ENCODE measurements at places on chromosomes 1 and 21. TPM values are rescaled to one million over a fixed set of nuclear protein-coding genes. Genes with fewer than 3 reads are reported as not detected.
A peak's percentile ranks its signal among the peaks of the same experiment; 100 is the strongest.

GRCh38 chr1:214566158-214567104, 15.0 kb upstream of the PTPN14 start:
- H3K4me3 ChIP-seq: no peak overlapping the region
- no peak overlapping the region for H3K27ac ChIP-seq
- no peaks in the 10 kb centered on the region for H3K27me3 ChIP-seq
- DNase-seq: no peak
- peaks cover 1% of the 10 kb centered on the region for H3K4me1 ChIP-seq
- no peaks in the 10 kb centered on the region for H3K36me3 ChIP-seq

The OR2T11 gene
- not detected for total RNA-seq

DNA sequence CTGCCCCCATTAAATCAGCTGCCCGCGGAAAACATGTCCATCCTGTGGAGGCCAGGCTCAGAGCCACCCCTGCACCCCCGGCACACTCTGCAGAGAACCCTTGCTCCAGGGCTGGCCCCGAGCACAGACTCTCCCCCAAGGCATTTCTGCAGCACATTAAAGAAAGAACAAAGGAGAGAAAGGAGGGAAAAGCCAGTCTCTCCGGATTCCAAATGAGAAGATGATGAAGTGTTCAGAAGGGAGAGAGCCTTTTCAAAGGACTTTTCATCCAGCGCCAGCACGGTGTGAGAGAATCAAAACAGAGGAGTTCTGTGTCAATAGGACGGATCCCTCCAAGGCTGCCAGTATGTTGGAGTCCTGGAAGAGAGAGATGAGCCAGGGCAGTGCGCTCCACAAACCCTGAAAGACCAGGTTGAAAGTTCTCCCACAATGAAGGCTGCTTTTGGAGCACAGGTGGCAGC, 498.3 kb downstream of the NPHP4 start:
- no peak for DNase-seq
- peaks cover 5% of the 10 kb centered on the region for H3K27me3 ChIP-seq
- H3K27ac ChIP-seq: no peak overlapping the region
- no peaks in the 10 kb centered on the region for H3K4me1 ChIP-seq
- no peak overlapping the region for H3K4me3 ChIP-seq

- H3K4me1 ChIP-seq: peaks cover 21% of the 10 kb centered on the region
- no peaks in the 10 kb centered on the region for H3K27me3 ChIP-seq
- no peaks in the 10 kb centered on the region for H3K36me3 ChIP-seq
- no peak for DNase-seq
Measured at GRCh38 chr1:230215529-230215928, 148.5 kb downstream of the GALNT2 start.

DNA sequence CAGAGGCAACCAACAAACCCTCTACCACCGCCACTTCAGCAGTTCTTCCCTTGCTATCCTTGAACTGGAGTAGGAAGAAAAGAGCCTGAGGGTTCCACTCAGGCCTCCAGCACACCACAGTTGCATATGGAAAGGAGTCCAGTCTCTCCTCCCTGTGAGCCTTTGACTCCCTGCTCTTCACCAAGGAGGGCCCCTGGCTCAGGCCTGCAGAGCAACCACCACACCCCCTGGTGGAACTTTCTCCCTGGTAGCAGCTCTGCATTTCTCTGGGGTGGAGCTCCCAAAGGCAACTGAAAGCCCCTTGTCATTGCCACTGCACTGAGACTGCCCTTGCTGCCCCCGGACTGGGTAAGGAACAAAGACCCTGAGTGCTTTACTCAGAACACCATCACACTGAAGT, 1021.5 kb upstream of the ADGRL2 start:
- no peak overlapping the region for H3K27ac ChIP-seq
- peaks cover 5% of the 10 kb centered on the region for H3K4me1 ChIP-seq
- H3K36me3 ChIP-seq: no peaks in the 10 kb centered on the region
- H3K27me3 ChIP-seq: no peaks in the 10 kb centered on the region
- H3K4me3 ChIP-seq: no peak overlapping the region

- no peaks in the 10 kb centered on the region for H3K4me1 ChIP-seq
- H3K4me3 ChIP-seq: no peak overlapping the region
- H3K27me3 ChIP-seq: peaks cover 19% of the 10 kb centered on the region
- peak overlapping the region; percentile 24 for H3K27ac ChIP-seq
- no peaks in the 10 kb centered on the region for H3K36me3 ChIP-seq
Measured at GRCh38 chr1:110647254-110647891, 27.4 kb downstream of the KCNA3 start.

DNA sequence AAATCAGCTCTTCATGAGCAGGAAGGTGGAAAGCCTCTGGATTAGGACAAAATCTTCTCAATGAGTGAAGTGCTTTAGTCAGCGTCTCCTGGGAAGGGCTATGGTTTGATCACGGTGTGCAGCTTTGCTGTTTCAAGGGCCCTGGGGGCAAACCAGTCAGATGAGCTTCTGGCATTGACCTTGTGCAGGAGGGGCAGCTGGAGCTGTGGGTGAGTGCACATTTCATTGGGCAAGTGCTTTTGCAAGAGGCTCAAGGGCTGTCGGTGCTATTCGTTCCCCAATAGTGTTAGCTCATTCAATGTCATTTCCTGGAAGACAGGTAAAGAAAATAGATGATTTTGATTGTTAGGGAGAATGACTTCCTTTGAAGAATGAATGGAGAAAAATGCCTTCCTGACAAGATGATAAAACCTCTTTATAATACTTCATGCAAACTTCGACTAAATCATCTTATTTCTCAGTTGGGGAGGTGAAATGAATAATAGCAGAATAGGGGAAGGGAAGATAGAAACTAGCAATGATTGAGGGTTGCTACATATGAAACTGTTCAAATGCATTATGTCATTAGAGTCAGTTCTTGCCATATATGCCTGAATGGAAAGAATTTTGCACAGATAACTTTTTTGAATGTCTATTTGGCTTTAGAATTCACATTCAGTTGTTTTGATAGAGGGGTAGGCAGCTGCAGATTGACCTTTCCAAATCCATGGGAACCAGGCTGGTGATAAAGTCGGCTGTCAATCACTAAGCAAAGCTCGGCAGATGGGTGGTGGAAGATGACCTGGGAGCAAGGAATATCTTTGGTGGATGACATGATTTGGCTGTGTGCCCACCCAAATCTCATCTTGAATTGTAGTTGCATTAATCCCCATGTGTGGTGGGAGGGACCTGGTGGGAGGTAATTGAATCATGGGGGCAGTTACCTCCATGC, 12.9 kb upstream of the DISC1 start:
- no peaks in the 10 kb centered on the region for H3K36me3 ChIP-seq
- DNase-seq: no peak
- H3K27me3 ChIP-seq: peaks cover 6% of the 10 kb centered on the region
- H3K4me3 ChIP-seq: no peak overlapping the region
- no peaks in the 10 kb centered on the region for H3K4me1 ChIP-seq

- H3K36me3 ChIP-seq: no peaks in the 10 kb centered on the region
- DNase-seq: peak; percentile 69
- H3K4me3 ChIP-seq: no peak overlapping the region
- no peak overlapping the region for H3K27ac ChIP-seq
- peaks cover 6% of the 10 kb centered on the region for H3K4me1 ChIP-seq
Measured at GRCh38 chr21:45386728-45387371, 18.1 kb upstream of the COL18A1 start.

DNA sequence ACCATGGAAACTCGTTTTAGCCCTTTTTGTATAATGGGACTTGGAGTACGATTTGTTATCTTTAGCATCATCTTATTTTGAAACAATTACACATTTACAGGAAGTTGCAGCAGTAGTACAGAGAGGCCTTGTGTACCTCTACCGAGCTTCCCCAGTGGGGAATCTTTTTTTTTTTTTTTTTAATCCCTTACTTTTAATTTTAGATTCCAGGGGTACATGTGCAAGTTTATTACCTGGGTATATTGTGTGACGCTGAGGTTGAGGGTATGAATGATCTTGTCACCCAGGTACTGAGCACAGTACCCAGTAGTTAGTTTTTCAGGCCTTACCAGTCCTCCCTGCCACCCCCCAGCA, 45.9 kb downstream of the HHAT start:
- DNase-seq: no peak
- no peak overlapping the region for H3K4me3 ChIP-seq
- H3K27me3 ChIP-seq: no peaks in the 10 kb centered on the region

- no peak overlapping the region for H3K4me3 ChIP-seq
- no peak for DNase-seq
- no peaks in the 10 kb centered on the region for H3K4me1 ChIP-seq
- H3K27me3 ChIP-seq: no peaks in the 10 kb centered on the region
Measured at GRCh38 chr1:215052256-215053015, 30.1 kb upstream of the KCNK2 start.

The MMEL1 gene
- 0.93 TPM for total RNA-seq

The DNAJC28 gene
- total RNA-seq: 3.8 TPM

DNA sequence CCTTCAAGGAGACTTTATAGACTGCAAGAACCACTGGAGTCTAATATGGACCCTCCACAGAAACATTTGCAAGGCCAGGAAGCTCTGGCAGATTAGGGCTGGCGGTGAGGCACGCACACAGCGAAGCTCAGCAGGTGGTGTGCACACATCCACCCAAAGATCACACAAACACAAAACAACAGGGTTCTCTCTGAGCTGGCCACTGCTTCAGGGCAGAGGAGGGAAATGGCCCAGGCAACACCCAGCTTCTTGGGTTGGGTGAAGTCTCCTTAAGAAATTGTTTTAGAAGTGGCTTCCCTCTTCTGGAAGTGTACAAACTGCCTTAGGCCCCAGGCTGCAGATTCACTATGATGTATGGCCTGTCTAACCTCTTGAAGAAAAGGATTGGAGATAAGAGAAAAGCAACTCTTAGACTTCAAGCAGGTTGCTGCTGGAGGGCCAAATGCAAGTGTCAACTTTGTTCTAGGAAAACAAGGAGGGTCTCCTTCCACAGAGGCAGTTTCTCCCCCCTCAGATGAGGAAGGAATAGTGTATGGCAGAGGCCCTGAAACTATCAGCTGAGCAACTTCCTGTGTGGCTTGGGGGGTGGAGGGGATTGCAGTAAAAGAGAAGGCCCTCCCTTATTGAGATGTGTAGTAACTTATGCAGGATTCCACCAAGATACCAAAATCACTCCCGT, 2.0 kb downstream of the RCSD1 start:
- no peak for DNase-seq
- no peak overlapping the region for H3K4me3 ChIP-seq
- H3K27ac ChIP-seq: no peak overlapping the region
- H3K27me3 ChIP-seq: peaks cover 72% of the 10 kb centered on the region
- H3K36me3 ChIP-seq: no peaks in the 10 kb centered on the region

DNA sequence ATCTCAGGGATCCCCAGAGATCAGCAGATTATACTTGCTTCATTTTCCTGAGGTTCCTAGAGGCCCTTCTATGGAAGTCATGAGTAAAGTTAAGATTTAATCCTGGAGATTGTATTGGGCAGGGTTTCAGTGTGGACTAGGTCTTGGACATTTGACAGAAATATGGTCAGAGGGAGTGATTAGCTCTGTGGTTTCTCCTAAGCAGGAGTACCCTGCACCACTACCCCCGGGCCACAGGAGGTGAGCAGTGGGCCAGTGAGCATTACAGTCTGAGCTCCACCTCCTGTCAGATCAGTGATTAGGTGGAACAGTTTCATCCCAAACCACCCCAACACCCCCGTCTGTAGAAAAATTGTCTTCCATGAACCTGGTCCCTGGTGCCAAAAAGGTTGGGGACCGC, 43.2 kb downstream of the PHACTR4 start:
- no peak overlapping the region for H3K27ac ChIP-seq
- H3K4me1 ChIP-seq: peaks cover 13% of the 10 kb centered on the region
- DNase-seq: no peak
- no peaks in the 10 kb centered on the region for H3K27me3 ChIP-seq
- H3K36me3 ChIP-seq: no peaks in the 10 kb centered on the region

- no peak for DNase-seq
- no peaks in the 10 kb centered on the region for H3K27me3 ChIP-seq
- H3K4me1 ChIP-seq: peaks cover 40% of the 10 kb centered on the region
- H3K27ac ChIP-seq: peak overlapping the region; percentile 20
- H3K36me3 ChIP-seq: no peaks in the 10 kb centered on the region
Measured at GRCh38 chr21:43348801-43349261, 78.1 kb downstream of the SIK1 start.

The AQP10 gene
- 0.96 TPM for total RNA-seq

The IQGAP3 gene
- 4.2 TPM for total RNA-seq

The NDC1 gene
- 23.1 TPM for total RNA-seq

Data from hepatocyte (in vitro differentiated cells).